ENCODE measurements at places on chromosomes 1 and 21.

- no peak for DNase-seq
Measured at GRCh38 chr1:55789466-55789865, 574.3 kb upstream of the USP24 start.

GRCh38 chr21:43937891-43938309 lies 72.9 kb downstream of the AGPAT3 start:
- no peak for DNase-seq

GRCh38 chr1:162390396-162391185 lies 9.1 kb downstream of the C1orf226 start:
- DNase-seq = no peak

DNA sequence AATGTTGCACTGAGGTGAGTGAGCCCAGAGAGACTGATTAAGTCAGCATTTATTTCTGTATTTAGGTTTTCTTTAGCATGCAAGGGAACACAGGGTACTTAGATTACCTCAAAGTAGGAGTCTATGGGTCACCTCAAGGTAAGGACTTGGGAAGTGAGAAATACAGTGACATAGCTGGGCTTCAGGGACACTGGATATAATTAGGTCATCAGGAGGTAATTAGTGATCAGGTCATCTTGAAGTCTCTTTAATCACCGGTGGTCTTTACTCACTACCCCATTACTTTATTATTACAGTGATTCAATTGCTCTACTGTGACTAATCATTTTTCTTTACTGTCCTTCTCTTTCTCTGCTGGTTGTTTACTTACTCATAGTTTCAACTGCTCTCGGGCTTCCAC lies 59.9 kb upstream of the KCNK1 start:
- DNase-seq = no peak

DNA sequence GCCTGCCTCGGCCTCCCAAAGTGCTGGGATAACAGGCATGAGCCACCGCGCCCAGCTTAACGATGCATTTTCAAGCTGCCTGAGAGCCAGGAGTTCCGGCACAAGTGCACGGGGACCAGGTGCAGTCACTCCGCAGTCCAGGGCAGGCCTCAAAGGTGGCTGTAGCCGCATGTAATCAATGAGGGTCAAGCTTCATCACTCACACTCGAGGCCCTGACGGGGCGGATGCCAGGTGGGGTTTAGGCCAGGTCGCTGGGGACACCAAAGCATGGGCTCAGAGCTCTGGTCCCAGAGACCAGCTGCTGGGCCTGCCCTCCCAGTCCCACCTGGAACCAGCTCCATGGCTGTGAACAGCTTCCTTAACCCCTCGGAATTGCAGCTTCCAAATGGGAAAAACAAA lies 26.1 kb upstream of the GPR153 start:
- DNase-seq = no peak

DNA sequence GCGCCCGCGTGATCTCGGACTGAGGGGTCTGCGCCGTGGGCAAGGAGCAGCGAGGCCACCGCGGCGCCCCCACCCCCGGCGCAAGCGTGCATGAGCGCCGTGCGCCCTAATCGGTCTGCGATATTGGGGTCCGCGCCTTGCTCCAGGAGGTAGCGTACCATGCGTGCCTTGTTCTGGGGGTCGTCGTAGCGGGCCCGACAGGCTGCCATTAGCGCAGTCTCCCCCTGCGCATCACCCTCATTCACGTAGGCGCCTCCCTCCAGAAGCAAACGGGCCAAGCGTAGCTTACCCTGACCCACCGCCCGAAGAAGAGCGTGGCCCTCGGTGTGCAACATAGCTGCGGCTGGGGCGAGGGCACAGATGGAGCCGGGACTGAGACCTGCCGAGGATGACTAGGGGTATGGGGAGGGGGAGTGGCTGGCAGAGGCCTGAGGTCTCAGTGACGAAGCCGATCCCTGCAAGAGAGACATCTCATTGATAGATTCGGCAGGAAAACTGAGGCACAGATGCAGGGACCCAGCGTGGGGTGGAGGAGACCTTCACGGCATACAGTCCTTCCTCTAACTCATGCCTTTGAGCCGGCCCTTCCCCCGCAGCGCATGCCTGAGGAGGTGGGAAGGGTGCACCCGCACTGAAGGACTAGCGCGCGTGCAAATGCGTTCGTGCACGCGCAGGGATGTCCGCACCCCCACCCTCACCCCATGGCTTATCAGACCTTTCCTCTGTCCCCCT lies 2.8 kb downstream of the ANKRD34A start:
- DNase-seq = no peak

GRCh38 chr1:162893612-162893908 lies 32.6 kb upstream of the CCDC190 start:
- no peak for DNase-seq
